ENCODE measurements at places on chromosomes 5 and 9. TPM values are rescaled to one million over a fixed set of nuclear protein-coding genes. Genes with fewer than 3 reads are reported as not detected.

DNA sequence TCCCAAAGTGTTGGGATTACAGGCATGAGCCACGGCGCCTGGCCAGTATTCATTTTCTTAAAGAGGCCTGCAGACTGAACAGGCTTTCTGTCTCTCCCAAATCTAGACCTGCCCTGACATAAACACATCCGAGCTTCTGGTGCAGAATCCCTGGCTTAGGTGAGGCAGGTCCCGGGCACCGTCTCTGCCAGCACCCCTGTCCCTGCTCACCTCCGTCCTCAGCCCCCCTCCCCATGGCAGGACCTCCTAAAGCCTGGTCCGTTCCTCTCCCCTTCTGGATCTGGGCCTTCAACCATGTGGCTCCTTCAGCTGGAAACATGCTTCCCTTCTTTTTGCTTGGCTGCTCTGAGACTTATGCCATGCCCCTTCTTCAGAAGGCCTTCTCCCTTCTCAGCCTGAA lies 22.7 kb upstream of the RXRA start:
- DNase-seq: no peak
- H3K27ac ChIP-seq: no peak overlapping the region
- peaks cover 37% of the 10 kb centered on the region for H3K27me3 ChIP-seq
- no peaks in the 10 kb centered on the region for H3K36me3 ChIP-seq

GRCh38 chr9:131517761-131518190 lies 13.3 kb downstream of the UCK1 start:
- peaks cover 15% of the 10 kb centered on the region for H3K36me3 ChIP-seq
- no peak for DNase-seq
- no peak overlapping the region for H3K27ac ChIP-seq
- H3K4me1 ChIP-seq: no peaks in the 10 kb centered on the region

- H3K27me3 ChIP-seq: no peaks in the 10 kb centered on the region
- peak overlapping the region; percentile 77 for H3K27ac ChIP-seq
- peak overlapping the region; percentile 78 for H3K4me3 ChIP-seq
- H3K4me1 ChIP-seq: peaks cover 11% of the 10 kb centered on the region
Observed at GRCh38 chr5:53481159-53481886, 894 bp downstream of the FST start.

- H3K36me3 ChIP-seq: no peaks in the 10 kb centered on the region
- H3K4me3 ChIP-seq: no peak overlapping the region
- no peak for DNase-seq
- no peak overlapping the region for H3K27ac ChIP-seq
Observed at GRCh38 chr9:36120705-36121104, 15.8 kb upstream of the GLIPR2 start.

The PCDH12 gene
- total RNA-seq: not detected

The HTR1A gene
- not detected for total RNA-seq

The IFNA21 gene
- not detected for total RNA-seq

Data from Calu3 (cell line).